ENCODE measurements at places on chromosomes 7 and 10.
A peak's percentile ranks its signal among the peaks of the same experiment; 100 is the strongest.

- H3K4me3 ChIP-seq = no peak overlapping the region
- no peaks in the 10 kb centered on the region for H3K36me3 ChIP-seq
- H3K27ac ChIP-seq = peak overlapping the region; percentile 45
- H3K4me1 ChIP-seq = no peaks in the 10 kb centered on the region
- ATAC-seq = peak; percentile 89
These were observed 127.4 kb downstream of the ELAPOR2 start for GRCh38 chr7:86932038-86932512.

GRCh38 chr7:140022582-140023211 lies 40.1 kb downstream of the PARP12 start:
- H3K36me3 ChIP-seq = no peaks in the 10 kb centered on the region
- ATAC-seq = no peak
- H3K4me3 ChIP-seq = no peak overlapping the region
- H3K27me3 ChIP-seq = no peaks in the 10 kb centered on the region
- no peaks in the 10 kb centered on the region for H3K4me1 ChIP-seq
- H3K27ac ChIP-seq = no peak overlapping the region

- H3K27ac ChIP-seq = no peak overlapping the region
- peaks cover 5% of the 10 kb centered on the region for H3K27me3 ChIP-seq
- no peak overlapping the region for H3K4me3 ChIP-seq
- no peaks in the 10 kb centered on the region for H3K4me1 ChIP-seq
- ATAC-seq = no peak
These were observed 6.9 kb upstream of the WIPI2 start for GRCh38 chr7:5183155-5183554.

DNA sequence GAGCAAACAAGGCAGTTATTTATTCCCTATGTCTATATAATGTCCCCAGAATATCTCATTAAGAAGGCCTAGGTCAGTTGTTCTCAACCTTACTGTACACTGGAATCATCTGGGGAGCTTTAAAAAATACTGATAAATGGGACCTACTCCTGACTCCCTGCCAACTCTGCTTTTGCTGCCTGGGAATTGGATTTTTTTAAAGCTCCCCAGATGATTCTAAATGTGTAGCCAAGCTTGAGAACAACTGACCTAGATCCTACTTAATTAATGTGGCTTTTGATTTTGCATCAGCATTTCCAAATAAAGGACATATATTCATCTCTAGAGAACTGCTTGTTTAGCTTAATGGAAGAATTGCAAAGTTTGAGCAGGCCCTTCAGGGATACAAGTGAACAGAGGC lies 91.7 kb upstream of the HPS1 start:
- no peaks in the 10 kb centered on the region for H3K27me3 ChIP-seq
- no peak overlapping the region for H3K4me3 ChIP-seq
- no peaks in the 10 kb centered on the region for H3K4me1 ChIP-seq
- no peak for ATAC-seq
- H3K36me3 ChIP-seq = no peaks in the 10 kb centered on the region

GRCh38 chr10:132589681-132590080 lies 52.1 kb downstream of the INPP5A start:
- H3K4me1 ChIP-seq = peaks cover 100% of the 10 kb centered on the region
- H3K36me3 ChIP-seq = no peaks in the 10 kb centered on the region
- H3K27ac ChIP-seq = peak overlapping the region; percentile 79
- ATAC-seq = no peak
- no peaks in the 10 kb centered on the region for H3K27me3 ChIP-seq

DNA sequence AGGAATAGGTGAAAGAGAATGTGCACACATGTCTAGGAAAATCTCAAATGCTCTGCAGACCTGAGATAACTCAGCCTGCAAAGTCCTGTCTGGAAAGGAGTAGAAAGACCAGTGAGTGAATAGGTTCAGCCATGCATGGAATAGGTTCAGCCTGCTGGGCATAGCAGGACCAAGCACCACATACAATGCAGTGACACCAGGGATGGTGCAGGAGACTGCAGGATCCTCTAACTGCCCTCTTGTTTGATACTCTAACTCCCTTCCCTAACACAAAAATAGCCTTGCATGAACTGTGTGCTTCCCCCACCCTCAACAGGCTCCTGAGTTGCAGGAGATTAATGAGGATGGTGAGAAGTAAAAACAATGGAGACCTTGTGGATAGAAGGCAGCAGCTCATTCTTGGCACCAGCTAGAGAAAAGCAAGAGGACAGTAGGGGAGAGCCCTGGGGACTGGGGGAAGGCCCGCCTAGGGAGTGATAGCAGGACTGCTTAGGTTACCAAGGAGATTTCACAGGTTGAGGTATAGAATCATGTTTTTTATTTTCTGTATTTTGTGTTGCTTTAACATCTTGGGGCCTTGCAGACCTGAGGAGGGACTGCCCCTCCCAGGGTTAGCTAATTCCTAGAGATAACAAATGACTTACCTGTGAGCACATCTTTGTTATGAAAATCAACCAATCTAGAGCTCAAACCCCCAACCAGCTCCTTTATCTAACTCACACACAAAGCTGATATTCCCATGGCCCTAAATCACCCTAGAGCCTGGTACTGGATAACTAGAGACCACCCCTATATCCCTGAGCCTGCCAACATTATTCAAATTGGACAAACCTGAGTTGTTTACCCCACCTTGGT lies 187.8 kb downstream of the PLPP4 start:
- no peaks in the 10 kb centered on the region for H3K36me3 ChIP-seq
- no peak overlapping the region for H3K4me3 ChIP-seq
- H3K4me1 ChIP-seq = no peaks in the 10 kb centered on the region

DNA sequence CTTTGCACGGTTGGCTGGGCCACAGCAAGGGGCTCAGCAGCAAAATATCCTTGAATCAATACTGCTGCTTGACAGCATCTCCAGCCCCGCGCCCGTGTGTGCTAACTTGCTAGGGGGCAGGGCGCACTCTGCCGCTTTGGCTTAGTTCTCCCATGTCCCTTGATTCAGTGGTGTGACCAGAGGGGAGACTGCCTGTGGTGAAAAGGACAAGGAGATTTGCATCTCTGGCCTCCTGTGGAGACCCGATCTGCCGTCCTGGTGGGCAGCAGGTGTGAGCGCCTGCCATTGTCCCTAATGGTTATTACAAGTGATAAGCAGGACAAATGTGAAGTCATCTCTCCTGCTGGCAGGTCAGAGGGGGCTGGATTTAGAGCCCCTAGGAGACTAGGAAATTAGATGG lies 500.2 kb upstream of the GALNT17 start:
- H3K36me3 ChIP-seq = no peaks in the 10 kb centered on the region
- H3K4me1 ChIP-seq = no peaks in the 10 kb centered on the region
- H3K27me3 ChIP-seq = no peaks in the 10 kb centered on the region
- ATAC-seq = no peak
- no peak overlapping the region for H3K4me3 ChIP-seq
- H3K27ac ChIP-seq = no peak overlapping the region

- no peaks in the 10 kb centered on the region for H3K36me3 ChIP-seq
- no peak overlapping the region for H3K27ac ChIP-seq
These were observed 18.7 kb downstream of the SRRM3 start for GRCh38 chr7:76220185-76221057.

Data from gastroesophageal sphincter (tissue), 4 donors.